ENCODE measurements at places on chromosomes 3 and 15.

DNA sequence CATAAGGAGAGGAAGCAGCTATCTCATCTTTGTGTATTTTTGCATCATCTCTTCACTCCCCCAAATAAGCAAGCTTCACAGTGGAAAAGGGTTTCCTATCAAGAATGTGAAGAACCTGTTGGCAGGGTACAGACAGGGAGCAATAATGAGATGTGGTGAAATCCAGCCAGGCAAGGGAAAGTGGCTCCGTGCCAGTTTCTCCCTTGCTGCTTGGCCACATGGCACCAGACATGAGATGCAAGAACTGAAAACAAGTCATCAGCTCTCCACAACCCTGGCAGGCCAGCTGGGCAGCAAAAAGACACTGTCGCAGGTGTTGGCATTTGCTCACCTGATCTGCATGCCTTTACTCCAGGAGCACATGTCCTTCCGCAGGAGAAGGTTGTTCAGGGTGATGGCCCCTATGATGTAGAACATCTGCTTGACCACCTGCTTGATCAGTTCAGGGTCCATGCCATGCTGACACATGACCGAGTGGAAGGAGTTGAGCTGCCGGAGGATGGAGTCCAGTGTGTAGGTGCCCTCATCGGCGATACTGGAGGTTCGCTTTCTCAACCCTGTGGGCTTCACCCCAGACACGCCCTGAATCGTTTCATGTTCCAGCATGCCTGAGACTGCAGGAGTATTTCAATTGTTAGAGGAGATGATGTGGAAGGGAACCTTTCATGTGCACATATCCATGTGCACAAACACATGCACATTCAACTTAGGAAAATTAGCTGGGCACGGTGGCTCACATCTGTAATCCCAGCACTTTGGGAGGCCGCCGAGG is 23.3 kb upstream of the MYO5C start:
- DNase-seq = no peak

GRCh38 chr15:43237842-43238470 is 17.1 kb upstream of the EPB42 start:
- DNase-seq = no peak

DNA sequence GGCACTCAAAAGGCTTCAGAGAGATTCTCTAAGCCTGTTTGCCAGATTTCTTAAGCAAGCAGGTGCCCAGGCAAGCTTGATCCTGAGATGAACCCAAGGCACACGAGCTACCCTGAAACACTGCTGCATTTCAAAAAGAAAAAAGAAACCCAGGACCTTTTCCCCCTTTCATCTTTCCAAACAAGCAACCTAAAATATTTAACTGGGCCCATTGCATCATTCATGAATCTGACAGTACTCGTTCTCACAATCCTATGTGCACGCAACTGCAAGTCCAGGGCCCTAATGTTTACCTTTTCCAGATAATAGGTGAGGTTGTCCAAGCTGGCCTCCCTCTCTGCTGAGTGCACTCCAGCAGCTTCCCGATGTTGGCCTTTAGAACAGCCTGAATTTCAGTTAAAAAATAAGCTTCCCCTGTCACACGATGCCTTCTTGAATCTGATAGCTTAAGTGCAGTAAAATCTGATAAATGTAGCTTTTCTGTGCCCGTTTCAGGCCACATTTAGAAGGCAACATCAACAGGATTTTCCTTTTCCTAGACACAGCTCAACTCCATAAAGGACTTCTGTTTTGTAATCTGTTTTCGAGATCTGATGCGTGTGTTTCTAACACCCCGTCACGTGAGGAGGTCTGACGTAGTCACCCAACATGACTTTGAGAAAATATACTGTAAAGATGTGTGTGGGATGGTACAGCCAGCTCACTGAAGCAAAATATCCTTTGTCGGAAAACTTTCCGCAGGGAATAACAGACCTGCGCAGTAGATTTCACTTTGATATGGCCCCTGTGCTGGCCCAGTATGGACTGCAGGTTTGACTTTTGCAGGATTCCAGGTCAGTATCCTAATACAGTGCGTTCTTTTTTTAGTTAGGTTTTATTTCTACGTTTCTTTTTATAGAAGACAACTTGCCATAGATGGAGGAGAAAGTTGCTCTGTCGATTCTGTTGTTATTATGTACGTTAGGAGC is 55.1 kb upstream of the RASA2 start:
- no peak for DNase-seq

- DNase-seq = no peak
Observed at GRCh38 chr15:28260722-28261121, 61.3 kb downstream of the HERC2 start.

GRCh38 chr3:6921066-6921465 is 60.2 kb downstream of the GRM7 start:
- no peak for DNase-seq

GRCh38 chr15:69021895-69022294 is 7.4 kb downstream of the NOX5 start:
- no peak for DNase-seq

GRCh38 chr3:168071591-168072322 is 24.0 kb downstream of the GOLIM4 start:
- DNase-seq = no peak

DNA sequence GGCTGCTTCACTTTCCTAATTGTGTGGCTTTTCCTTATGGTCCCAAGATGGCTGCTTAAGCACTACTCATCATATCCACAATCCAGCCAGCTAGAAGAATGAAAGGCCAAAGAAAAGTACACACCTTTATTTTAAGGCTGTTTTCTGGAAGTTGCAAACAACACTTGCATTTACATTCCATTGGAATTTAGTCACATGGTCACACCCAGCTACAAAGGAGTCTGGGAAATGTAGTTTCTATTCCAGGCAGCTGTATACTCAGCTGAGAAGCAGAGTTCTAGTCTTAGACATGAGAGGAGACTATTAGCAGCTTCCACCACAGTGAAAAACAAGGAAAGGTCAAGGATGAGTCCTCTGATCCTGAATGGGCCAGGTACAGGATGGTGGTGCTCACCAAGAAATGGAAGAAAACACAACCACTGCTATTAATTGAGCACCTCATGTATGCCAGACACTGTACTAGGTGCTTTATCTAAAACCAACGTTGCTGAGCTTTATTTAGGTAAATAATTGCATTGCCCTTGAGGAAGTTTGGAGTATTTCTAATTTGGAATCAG is 28.0 kb upstream of the ATG7 start:
- DNase-seq = no peak

DNA sequence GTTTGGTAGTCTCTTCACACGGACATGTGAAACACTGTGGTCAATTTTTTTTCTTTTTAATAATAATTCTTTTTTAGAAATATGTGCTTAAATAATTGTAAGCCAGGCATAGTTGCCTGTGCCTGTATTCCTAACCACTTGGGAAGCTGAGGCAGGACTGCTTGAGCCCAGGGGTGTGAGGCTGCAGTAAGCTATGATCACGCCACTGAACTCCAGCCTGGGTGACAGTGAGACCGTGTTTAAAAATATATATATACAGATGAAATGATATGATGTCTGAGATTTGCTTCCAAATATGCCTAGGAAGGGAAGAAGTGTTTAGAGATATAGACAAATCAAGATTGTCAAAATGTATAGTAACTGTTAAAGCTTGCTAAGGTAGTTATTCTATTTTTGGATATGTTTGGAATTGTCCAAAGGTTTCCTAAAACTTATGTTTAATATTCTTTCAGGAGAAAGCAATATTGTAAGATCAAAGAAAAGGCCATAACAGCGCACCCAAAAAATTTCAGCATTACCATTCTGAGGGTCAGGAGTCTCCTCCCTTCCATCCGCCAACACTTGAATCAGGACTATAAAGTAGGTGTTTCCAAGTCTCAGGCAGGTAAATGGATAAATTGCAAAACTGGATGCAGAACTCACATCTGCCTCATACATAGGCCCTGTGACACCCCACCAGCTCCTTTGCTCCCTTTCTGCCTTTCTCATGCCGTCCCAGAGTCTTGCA is 532 bp upstream of the SELENOT start:
- no peak for DNase-seq

- no peak for DNase-seq
Observed at GRCh38 chr3:20096135-20096685, 56.0 kb downstream of the KAT2B start.

- DNase-seq = no peak
Observed at GRCh38 chr15:96860741-96861140, 530.2 kb downstream of the NR2F2 start.

GRCh38 chr15:66765478-66766281 is 63.6 kb downstream of the SMAD6 start:
- DNase-seq = no peak

DNA sequence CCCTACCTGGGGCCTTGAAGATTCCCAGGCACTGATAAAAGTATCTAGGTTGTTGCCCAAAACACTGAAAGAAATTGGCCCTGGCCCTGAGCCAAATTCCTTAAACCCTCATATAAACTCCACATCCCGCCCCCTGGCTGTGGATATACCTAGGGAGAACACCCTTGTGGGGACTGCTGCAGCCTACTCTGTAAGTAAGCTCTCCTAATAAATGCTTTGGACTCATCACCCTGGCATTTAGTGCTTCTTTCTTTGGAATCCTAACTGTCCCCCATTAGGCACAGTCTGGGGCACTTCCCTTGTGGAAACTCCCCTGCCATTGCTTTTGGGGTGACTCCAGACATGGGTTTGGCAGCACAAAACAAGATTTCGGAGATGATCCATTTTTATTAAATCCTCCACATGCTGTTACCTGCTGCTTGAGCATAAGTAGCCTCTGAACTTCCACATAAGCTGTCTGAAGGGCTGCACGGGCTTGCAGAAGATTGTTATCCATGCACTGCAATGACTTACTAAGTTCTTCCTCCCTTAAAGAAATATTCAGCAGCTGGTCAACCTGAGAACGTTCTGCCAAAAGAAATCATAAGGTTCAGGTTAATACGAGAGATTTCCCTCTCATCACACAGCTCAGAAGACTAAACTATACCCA is 46.4 kb downstream of the ZNF106 start:
- DNase-seq = no peak

- no peak for DNase-seq
Observed at GRCh38 chr3:192957441-192958021, 39.9 kb upstream of the MB21D2 start.

- DNase-seq = no peak
Observed at GRCh38 chr3:143280984-143281383, 161.4 kb downstream of the CHST2 start.

DNA sequence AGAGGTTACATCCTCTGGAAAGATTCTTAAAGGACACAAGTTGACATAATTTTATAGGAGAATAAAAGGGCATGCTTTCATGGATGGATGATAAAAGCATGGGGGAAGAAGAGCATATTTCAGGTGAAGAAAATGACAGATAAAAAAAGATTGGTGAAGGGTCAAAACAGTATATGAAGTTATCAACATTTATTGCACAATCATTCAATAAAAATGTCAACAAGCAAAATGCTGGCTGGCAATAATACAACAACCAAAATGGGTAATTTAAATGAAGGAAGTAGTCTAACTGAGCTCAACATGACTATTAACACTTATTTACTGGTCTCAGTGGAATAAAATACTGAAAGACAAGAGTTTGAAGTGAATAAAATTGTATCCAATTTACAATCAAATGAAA is 696.7 kb downstream of the SQOR start:
- no peak for DNase-seq

DNA sequence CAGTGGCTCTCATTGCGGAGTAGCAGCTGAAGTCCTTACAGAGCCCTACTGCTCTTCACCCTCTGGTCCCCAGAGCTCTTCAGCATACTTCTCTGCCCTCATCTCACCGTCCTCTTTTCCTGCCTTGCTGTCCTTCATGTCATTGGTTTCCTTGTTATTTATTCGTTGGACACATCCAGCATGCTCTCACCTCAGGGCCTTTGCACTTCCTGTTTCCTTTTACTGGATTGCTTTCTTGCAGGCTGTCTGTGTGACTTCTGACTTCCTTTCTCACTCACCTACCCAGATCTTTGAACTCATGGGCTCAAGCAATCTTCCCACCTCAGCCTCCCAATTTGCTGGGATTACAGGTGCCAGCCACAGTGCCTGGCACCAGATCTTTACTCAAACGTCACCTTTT is 127.1 kb downstream of the NR1D2 start:
- no peak for DNase-seq

DNA sequence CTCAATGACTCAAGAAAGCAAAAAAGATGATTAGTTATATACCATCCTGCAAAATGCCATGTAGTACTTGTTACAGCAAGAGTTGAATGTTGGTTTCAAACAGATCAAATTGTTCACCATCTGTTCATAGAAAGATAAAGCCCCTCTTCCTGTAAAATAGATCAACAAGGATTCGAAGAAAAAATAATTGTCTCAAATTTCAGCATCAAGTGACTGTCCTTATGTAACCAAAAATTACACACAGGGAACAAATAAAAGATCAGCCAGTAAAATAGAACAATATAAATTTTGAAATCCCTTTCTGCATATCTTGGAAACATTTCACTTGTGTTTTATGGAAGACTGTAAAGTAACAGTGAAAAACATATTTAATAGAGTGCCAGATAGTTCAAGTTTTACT is 165.1 kb upstream of the STAC start:
- no peak for DNase-seq

DNA sequence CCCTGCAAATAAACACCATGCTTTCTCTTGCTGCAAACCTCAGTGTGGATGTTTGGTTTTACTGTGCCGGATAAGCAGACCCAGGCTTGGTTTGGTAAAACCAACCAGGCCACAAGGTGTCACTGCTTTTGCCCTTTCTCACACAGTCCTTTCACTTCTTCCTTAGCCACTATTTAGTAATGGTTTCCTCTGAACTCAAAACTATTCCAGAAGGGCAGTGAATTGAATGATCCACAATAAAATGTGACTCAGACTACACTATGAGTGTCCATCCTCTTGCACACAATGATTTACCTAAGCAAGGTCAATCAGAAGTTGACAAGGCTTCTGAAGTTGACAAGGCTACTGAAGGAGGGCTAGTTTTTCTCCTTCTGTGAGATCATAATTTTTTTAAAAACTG is 552.4 kb upstream of the CCDC54 start:
- no peak for DNase-seq

GRCh38 chr3:23217872-23218554 is 14.9 kb downstream of the UBE2E2 start:
- DNase-seq = no peak

GRCh38 chr3:197508051-197508451 is 47.7 kb downstream of the BDH1 start:
- no peak for DNase-seq

DNA sequence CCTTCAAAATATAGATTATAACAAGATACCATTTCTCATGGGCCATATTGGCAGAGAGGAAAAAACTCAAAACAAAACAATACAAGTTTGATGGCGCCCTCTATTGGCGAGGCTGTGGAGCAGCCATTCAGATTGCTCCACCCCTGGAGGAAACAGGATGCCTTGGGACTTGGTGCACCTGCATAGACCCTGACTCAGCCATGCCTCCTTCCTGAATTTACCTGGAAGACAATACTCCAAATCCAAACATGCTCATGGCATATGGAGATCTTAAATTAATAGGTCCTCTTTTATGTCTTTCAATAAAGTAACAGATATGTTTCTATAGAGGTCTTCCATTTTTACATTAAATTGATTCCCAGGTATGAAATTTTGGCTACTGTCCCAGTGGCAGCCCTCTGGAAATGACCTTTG is 90.0 kb downstream of the APBA2 start:
- DNase-seq = peak; percentile 76

GRCh38 chr15:75407083-75407482 is 38.7 kb upstream of the MAN2C1 start:
- no peak for DNase-seq
